Karpas-422 (cell line): ENCODE measurements at places on chromosomes 7 and 10. TPM values are rescaled to one million over a fixed set of nuclear protein-coding genes. Genes with fewer than 3 reads are reported as not detected.

The PIK3AP1 gene
- 131 and 162 TPM in 2 replicates for total RNA-seq

The C7orf33 gene
- total RNA-seq = not detected in 2 replicates

DNA sequence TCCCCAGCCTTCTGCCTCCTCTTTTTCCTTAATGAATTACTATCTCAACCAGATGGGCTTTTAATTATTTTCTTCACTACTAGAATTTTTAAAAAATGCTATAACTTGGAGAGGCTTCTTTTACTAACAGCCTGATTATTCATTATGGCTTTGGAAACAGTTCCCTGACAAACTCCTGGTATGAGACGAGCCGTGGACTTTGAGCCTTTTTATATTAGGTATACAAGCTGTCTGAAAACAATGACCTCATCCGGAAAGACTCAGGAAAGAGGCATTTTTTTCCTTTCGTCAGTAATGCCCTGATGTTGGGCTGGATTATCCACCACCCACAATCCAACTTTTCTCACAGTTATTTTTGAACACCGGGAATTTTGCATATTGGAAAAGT lies 26.7 kb upstream of the ABLIM1 start:
- no peak for DNase-seq

- no peak for DNase-seq
These were observed 349.7 kb upstream of the SEMA3C start for GRCh38 chr7:81268551-81268950.
